ENCODE measurements at places on chromosomes 2 and 18.

GRCh38 chr2:159129824-159130223 lies 156.7 kb downstream of the WDSUB1 start:
- DNase-seq: peak; percentile 47

DNA sequence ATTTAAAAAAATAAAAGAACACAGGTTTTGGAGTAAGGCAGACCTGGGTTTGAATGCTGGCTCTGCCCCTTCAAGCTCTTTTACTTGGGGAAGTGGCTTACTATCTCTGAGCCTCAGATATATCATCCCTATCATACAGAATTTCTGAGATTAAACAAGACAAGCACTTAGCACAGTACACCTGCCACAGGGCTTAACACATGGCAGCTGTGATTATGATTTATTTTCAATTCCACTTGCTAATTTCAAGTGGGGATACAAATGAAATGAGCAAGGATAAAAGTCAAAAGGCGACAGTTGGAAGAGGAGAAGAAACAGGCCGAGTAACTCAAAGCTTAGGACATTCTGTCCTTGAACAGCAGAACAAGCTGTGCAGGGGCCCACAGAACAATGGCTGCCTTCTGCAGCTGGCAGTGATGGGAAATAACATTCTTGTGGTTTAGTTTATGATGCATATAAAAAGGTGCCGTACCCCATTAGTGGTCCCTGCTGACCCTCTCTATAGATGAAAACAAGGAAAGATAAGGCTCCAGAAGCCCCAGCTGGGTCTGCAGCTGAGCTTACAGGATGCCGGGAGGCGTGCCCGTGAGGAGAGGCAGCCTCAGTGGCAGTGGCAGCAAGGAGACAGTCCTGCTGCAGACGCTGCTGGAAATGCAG lies 45.3 kb downstream of the KIF3C start:
- DNase-seq: no peak

DNA sequence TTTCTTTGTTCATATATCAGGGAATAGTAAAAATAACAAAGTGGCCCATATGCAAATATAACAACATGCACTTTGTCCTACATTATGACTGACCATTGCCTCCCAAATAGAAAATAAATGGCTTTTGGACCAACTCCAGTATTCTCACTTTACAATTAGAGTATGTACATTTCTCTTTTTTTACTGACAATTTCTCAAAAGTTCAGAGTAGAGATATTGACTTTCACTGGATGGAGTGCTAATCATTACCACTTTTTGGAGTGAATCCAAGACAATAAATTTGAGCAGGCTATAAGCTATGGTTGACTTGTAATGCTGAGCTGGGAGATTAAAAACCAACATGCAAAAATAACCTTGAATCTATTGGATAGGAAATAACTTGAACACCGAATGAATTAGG lies 987.4 kb downstream of the SUCLG1 start:
- no peak for DNase-seq

GRCh38 chr18:22494771-22495170 lies 77.1 kb upstream of the CTAGE1 start:
- DNase-seq: peak; percentile 70

GRCh38 chr18:77114415-77115191 lies 18.0 kb downstream of the MBP start:
- peak; percentile 82 for DNase-seq

GRCh38 chr2:63716146-63716545 lies 125.5 kb upstream of the UGP2 start:
- DNase-seq: no peak

GRCh38 chr2:40827392-40827791 lies 375.5 kb upstream of the SLC8A1 start:
- DNase-seq: no peak

- no peak for DNase-seq
Measured at GRCh38 chr2:138293549-138293948, 208.0 kb upstream of the SPOPL start.

Measured in endothelial cell of umbilical vein (primary cell).